SW 1271 (cell line): ENCODE measurements at places on chromosomes 2 and 18.

GRCh38 chr2:184371641-184372040 is 226.7 kb upstream of the ZNF804A start:
- no peak for DNase-seq

- DNase-seq, result no peak
Observed at GRCh38 chr18:70377317-70377799, 88.5 kb downstream of the SOCS6 start.

GRCh38 chr2:40859617-40860016 is 407.7 kb upstream of the SLC8A1 start:
- DNase-seq, result no peak

GRCh38 chr18:11909061-11909455 is 941 bp upstream of the MPPE1 start:
- no peak for DNase-seq

DNA sequence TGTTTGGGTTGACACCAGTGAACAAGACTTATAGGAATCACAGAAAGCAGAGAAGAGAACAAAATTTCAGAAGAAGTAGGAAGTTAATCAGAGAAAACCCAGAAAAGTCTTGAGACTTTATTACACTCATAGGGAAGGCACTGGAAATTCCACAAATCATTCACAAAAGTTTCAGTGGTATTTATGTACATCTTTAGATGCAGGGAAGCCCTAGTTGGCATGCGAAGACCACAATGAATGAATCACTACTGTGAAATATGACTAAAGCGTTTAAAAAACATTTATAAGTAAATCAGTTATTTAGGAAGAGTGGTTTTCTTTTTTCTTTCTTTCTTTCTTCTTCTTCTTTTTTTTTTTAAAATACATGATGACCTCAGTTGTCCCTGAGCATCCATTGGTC is 105.1 kb downstream of the NUP35 start:
- DNase-seq, result no peak

GRCh38 chr2:25711675-25712354 is 38.4 kb upstream of the DTNB start:
- no peak for DNase-seq

- no peak for DNase-seq
Observed at GRCh38 chr2:56227811-56228210, 44.0 kb downstream of the CCDC85A start.

DNA sequence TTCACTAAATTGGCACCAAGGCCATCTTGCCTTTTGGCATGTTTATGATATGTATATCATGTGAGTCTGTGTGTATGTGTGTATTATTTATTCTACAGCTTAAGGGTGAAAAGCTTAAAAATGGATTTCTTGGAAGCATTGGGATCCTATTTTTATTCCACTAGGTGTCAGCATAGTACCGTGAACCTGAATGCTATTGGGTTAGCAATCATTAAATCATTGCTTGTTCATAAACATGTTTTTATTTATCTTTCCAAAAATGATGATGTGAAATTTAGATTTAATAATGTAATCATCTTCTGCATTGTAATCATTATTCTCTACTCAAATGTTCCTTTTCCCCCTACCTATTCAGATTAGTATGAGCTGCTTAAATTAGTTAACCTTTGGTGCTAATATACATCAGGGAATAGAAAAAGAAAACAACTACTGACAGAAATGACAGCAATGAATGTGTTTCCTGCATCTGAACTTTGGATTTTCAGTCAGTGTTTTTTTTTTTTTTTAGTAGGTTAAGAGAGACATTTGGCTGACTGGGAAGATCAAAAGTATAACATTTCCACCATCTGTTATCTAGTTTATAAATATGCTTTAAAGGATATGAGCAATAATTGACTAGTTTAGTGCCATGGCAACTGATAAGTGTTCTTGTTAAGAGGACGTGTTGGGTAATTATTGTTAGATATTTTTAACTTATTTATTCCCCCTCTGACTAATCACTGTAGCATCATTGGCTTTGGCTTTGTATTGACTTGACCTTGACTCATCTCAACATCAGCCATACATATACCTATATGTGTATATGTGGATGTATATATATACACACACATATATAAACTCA is 14.1 kb upstream of the ZSWIM2 start:
- no peak for DNase-seq
